ENCODE measurements at places on chromosomes 12 and 14.
A peak's percentile ranks its signal among the peaks of the same experiment; 100 is the strongest.

DNA sequence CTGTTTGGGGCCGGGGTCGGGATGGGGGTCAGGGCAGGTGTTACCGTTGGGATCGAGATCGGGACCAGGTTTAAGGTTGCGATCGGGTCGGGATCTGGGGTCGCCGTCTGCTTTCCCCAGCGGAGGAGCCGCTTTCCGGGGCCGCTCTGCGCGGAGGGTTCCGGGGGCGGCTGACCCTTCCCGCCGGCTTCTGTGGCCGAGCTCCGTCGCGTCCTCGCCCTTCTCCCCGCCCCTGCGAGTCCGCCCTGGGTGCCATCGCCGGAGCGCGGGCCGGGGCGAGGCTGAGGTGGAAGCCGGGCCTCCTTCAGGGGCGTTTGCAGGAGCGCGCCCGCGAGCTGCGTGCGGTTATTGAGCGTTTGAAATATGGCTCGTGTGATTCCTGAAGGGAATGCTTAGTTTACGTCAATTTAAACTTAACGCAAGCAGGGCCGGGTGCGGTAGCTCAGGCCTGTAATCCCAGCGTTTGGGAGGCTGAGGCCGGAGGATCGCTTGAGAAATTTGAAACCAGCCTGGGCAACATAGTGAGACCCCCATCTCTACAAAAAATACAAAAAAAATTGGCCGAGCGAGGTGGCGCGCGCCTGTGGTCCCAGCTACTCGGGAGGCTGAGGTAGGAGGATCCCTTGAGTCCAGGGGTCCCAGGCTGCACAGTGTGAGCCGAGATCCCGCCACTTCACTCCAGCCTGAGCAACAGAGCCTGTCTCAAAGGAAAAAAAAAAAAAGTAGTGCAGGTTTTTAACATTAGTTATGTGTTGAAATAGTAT is 620 bp downstream of the PGAM5 start:
- DNase-seq: no peak

DNA sequence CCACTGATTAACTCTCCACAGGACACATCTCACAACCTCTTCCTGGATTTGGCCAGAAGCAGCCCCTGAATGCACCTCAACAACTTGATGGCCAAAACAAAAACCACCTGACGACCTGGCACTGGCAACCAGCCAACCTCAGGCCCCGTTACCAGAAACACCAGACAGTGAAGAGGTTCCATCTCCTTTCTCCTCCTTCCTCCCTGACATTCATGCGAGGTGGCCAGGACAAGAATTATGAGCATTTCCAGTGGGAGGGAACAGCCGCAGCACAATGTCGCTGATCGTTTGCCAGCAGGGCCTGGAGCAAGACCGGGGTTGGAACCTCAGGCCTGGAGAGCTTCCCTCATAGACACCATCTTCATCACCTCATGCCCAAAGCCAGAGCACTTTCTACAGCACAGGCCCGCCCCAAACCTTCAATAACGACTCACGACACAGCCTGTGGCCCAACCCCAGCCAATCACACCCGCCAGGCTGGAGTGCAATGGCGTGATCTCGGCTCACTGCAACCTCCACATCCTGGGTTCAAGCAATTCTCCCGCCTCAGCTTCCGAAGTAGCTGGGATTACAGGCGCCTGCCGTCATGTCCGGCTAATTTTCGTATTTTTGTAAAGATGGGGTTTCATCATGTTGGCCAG is 48.7 kb downstream of the CCDC88C start:
- no peak for DNase-seq

DNA sequence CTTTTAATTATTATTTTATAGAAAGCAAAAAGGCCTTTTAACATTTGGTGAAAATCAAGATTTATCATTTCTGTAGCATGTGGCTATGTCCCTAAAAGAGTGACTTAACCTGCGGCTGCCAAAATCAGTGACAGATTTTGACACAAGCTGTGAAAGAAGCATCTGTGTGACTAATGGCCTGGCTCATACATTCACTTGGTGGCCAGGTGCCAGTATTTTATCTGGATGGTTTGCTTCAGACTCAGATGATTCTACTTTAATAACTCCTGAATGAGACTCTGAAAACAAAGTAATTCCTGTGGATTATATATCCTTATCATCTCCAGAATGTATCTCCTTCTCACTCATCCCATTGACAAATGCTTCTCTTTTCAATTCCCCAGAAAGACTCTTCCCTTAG is 103.0 kb downstream of the FSCB start:
- peak; percentile 4 for DNase-seq

GRCh38 chr14:42192738-42193653 is 586.3 kb downstream of the LRFN5 start:
- peak; percentile 89 for DNase-seq

DNA sequence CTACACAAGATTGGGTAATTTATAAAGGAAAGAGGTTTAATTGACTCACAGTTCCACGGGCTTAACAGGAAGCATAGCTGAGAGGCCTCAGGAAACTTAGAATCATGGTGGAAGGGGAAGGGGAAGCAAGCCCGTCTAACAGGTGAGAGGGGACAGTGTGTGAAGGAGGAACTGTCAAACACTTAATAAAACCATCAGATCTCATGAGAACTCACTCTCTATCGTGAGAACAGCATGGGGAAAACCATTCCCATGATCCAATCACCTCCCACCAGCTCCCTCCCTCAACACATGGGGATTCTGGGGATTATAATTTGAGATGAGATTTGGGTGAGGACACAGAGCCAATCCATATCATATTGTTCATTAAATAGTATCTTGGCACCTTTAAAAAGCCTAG is 56.1 kb downstream of the EPS8 start:
- no peak for DNase-seq

- DNase-seq: no peak
Observed at GRCh38 chr14:83058068-83058467, 1524.4 kb upstream of the SEL1L start.

- DNase-seq: peak; percentile 24
Observed at GRCh38 chr12:94710933-94711332, 60.6 kb upstream of the TMCC3 start.

- DNase-seq: no peak
Observed at GRCh38 chr12:75271576-75271975, 58.5 kb downstream of the CAPS2 start.

- DNase-seq: no peak
Observed at GRCh38 chr14:98908050-98908449, 363.9 kb downstream of the BCL11B start.

DNA sequence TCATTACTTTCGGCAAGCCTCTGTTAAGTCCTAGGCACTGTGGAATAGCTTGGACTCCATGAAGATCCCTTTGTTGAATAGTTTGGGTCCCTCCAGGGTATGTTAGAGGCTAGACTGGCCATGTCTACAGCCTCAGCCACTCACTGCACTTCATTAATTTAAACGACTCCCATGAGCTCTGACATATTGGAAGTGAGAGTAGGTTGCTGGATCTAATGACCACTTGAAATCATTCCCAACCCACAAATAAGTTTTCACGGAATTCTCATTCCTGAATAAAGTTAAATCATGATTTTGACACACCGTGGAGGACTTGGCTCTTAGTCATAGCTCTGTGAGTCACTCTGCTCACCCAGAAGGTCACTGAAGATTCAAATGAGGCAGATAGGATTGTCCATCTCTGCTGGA is 21.4 kb upstream of the APPL2 start:
- DNase-seq: peak; percentile 94

- peak; percentile 79 for DNase-seq
Observed at GRCh38 chr14:50062438-50063085, 53.8 kb downstream of the VCPKMT start.

DNA sequence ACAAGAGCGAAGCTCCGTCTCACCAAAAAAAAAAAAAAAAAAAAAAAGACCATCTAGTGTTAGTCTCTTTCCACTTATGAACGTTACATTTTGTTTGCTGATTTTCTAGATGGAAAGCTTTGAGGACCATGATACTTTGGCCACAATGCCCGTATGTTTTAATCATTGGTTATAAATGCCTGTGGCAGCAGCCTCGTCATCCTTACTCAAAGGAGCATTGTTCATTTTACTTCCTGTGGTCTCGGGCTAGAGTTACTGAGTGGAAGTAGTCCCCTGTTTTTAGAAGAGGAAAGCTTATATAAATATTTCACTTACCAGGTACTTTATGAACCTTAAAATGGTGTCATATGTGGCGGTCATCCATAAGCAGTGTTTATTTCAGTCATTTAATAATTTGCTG is 359.9 kb downstream of the AEBP2 start:
- no peak for DNase-seq

- DNase-seq: peak; percentile 47
Observed at GRCh38 chr12:53651737-53652136, 24.1 kb downstream of the ATP5MC2 start.

GRCh38 chr14:89952576-89952975 is 2.0 kb downstream of the EFCAB11 start:
- DNase-seq: no peak
